ENCODE measurements at places on chromosomes 3 and 15.

- DNase-seq: no peak
Observed at GRCh38 chr15:31264559-31265089, 62.0 kb upstream of the KLF13 start.

DNA sequence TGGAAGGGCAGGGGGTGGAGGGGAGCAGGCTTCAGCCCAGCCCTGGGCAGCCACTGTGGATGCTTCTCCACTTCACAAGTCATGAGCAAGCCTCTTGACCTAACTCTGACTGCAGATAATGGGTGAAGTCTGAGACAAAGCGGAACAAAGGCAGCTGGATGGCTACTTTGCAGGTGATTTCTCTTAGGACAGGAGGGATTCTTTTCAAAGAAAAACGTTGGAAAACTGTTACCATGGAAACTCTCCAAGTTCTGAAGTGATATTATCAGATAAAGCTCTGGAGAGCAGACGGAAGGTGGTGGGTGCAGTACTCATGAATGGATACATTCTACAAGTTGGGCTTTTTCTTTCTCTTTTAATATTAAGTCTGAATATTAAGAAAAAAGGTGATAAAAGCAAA lies 254.2 kb upstream of the SLCO3A1 start:
- peak; percentile 2 for DNase-seq

GRCh38 chr3:140708815-140709214 lies 31.0 kb downstream of the TRIM42 start:
- no peak for DNase-seq

- no peak for DNase-seq
Observed at GRCh38 chr3:187222801-187223200, 25.5 kb downstream of the RTP1 start.

GRCh38 chr3:122620399-122620798 lies 42.9 kb downstream of the PARP15 start:
- no peak for DNase-seq

DNA sequence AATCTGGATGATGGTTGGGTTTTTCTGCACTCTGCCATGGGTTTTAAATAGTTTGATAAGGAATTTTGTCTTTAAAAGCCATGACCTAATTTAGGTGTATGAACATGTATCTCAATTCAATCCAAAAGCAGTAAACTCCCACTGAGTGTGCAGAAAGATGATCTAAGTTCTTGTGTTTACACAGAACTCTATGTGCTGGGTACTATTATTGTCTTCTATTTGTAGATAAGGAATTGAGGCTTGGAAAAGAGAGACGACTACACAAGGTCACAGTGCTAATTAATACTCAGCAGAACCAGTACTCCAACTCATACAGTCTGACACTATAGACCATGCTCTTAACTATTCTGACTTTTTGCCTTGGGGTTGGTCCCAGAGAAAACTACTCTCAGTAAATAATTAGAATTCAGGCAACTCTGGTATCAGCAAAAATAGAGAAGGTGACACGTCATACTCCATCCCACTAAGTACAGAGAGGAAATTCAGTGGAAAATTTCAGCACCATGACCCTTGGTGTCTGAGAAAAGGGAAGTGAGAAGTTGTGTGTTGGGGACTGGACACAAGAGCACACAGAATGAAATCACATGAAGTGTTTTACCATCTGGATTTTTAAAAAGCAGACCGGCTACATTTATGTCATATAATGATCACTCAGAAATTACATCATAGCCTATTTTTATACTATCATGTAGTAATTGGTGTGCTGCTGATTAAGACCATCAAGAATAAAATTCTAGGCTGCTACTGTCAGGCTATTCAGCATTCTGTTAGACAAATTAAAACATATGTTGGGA lies 18.3 kb upstream of the MYH15 start:
- DNase-seq: no peak

GRCh38 chr15:67967871-67968431 lies 86.2 kb upstream of the PIAS1 start:
- DNase-seq: peak; percentile 87

DNA sequence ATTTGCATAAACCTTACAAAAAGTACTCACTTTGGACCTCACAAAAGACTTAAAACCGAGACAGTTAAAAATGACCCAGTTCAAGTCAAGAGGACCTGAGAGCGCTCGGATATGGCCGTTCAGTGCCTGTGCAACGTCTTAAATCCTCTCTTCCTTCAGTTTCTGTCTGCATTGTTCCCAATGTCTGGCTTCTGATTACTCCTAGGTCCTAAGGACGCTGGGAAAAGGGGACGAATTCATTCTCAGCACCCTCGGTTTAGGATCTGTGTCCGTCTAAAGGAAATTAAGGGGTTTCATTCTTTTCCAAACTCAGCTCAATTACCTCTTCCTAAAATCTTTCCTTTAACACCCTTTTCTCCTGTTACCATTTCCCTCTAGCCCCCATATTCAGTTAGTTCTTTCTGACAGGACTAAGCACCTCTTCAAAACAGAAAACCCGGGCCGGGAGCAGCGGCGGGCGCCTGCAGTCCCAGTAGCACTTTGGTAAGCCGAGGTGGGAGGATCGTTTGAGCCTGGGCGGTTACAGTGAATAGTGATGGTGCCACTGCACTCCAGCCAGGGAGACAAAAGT lies 970 bp downstream of the DPPA4 start:
- DNase-seq: no peak

DNA sequence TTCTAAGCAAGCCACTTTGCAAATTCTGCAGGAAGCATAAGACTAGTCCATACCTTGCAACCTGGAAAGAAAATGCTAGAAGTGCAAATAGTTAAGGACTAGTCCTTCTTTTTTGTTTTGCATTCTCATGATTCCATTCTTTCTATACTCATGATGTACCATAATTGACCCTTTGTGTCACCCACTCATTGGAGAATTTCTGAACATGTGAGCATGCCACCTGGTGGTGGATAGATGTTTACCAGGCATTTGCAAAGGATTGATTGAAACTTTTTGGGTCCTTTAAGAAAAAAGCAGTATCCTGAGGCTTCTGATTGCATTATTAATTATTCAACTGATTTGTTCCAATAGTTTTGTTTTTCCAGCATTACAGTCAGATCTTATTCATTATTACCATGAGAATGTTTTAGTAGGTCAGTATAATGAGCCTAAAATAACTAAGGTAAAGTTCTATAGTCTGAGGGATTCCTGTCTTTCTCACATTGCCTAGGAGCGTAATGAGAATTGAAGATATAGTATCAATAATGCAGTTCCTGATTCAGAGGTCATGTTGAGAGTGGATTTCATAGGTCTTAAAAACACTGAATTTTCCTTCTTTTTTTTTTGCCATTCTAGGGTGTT lies 20.2 kb upstream of the DIPK2A start:
- DNase-seq: no peak

GRCh38 chr3:189820365-189820720 lies 189.2 kb downstream of the TP63 start:
- no peak for DNase-seq

GRCh38 chr3:140117096-140117526 lies 182.1 kb downstream of the CLSTN2 start:
- no peak for DNase-seq

- DNase-seq: no peak
Observed at GRCh38 chr3:154307363-154307762, 16.9 kb downstream of the DHX36 start.

- no peak for DNase-seq
Observed at GRCh38 chr3:145906755-145907154, 254.2 kb downstream of the PLOD2 start.

All from NCI-H1105 (cell line).